ENCODE measurements at places on chromosomes 6 and 20. TPM values are rescaled to one million over a fixed set of nuclear protein-coding genes. Genes with fewer than 3 reads are reported as not detected.

MRAP2 gene
- total RNA-seq = not detected

KIAA1586 gene
- total RNA-seq = 20.4 TPM

OR2J3 gene
- not detected for total RNA-seq

TOX2 gene
- 0.33 TPM for total RNA-seq

DNA sequence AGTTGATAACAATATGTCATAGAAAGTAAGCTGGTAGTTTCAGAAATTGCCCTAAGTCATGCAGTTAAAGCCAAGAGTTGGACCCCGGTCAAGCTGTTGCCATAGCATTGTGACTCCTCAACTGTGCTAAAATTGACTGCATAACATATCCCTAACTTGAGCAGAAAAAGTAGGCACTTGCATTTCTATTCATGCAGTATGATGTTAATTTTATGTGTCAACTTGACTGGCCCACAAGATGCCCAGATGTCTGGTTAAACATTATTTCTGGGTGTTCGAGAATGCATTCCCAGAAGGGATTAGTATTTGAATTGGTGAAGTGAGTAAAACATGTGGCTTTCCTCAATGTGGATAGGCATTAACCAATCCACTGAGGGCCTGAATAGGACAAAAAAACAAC lies 136.4 kb downstream of the GPR63 start:
- DNase-seq = no peak
- no peaks in the 10 kb centered on the region for H3K27me3 ChIP-seq
- no peak overlapping the region for H3K27ac ChIP-seq
- H3K4me3 ChIP-seq = no peak overlapping the region
- no peaks in the 10 kb centered on the region for H3K36me3 ChIP-seq
- H3K4me1 ChIP-seq = no peaks in the 10 kb centered on the region

PAX1 gene
- total RNA-seq = not detected

- H3K27me3 ChIP-seq = no peaks in the 10 kb centered on the region
- DNase-seq = no peak
- no peaks in the 10 kb centered on the region for H3K4me1 ChIP-seq
- no peak overlapping the region for H3K4me3 ChIP-seq
Observed at GRCh38 chr6:170108890-170109587, 181.8 kb downstream of the DLL1 start.

- H3K27me3 ChIP-seq = no peaks in the 10 kb centered on the region
- H3K36me3 ChIP-seq = no peaks in the 10 kb centered on the region
- H3K27ac ChIP-seq = no peak overlapping the region
- H3K4me3 ChIP-seq = no peak overlapping the region
Observed at GRCh38 chr20:61072398-61072797, 179.7 kb upstream of the CDH4 start.

GRCh38 chr20:38875175-38875993 lies 50.8 kb upstream of the FAM83D start:
- peak overlapping the region; percentile 33 for H3K4me3 ChIP-seq
- peak; percentile 79 for DNase-seq

DNA sequence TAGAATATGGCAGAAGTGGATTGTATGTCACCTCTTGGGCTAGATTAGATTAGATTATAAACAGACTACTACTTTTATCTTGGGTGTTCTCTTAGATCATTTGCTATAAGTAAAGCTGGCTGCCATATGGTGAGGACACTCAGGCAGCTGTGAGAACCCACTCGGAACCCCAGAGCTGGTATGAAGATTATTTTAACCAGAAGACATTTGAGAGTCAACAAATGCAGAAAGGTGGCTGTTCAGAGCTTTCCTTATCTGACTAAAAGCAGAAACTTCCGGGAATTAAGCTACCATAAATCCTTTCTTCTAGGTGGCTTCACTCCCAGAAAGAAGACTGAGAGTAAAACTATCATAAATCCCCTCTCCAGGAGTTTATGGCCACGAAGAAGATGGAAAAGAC lies 91.9 kb downstream of the RNGTT start:
- H3K36me3 ChIP-seq = no peaks in the 10 kb centered on the region
- no peak overlapping the region for H3K27ac ChIP-seq
- DNase-seq = no peak
- H3K4me3 ChIP-seq = no peak overlapping the region
- H3K4me1 ChIP-seq = peaks cover 3% of the 10 kb centered on the region

GRCh38 chr6:34020807-34021553 lies 124.9 kb downstream of the GRM4 start:
- no peaks in the 10 kb centered on the region for H3K36me3 ChIP-seq
- no peak overlapping the region for H3K4me3 ChIP-seq
- H3K27me3 ChIP-seq = no peaks in the 10 kb centered on the region
- no peak overlapping the region for H3K27ac ChIP-seq
- no peak for DNase-seq

ELOVL4 gene
- total RNA-seq = 3.0 TPM

DNA sequence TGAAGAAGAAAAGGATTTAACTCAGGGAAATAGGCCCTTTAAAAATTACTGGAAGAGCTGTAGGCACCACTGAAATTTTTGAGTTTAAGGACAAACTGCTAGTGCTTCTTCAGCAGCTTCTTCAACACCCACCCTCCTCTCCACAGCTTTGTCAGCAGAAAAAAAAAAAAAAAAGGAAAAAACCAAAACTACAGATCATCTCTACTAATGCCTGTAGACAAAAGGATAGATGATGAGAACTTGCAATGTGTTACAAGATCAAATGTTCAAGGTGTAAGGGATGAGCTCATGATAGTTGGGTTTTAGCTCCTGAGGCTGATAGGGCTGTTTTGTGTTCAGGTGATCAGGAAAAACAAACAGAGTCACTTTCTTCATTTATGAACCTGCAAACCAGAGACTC lies 55.2 kb upstream of the PREP start:
- no peak for DNase-seq
- no peak overlapping the region for H3K27ac ChIP-seq
- H3K4me3 ChIP-seq = no peak overlapping the region

- peak overlapping the region; percentile 71 for H3K4me3 ChIP-seq
- peaks cover 5% of the 10 kb centered on the region for H3K27me3 ChIP-seq
- H3K27ac ChIP-seq = peak overlapping the region; percentile 76
- H3K36me3 ChIP-seq = no peaks in the 10 kb centered on the region
- H3K4me1 ChIP-seq = peaks cover 25% of the 10 kb centered on the region
Observed at GRCh38 chr20:37693242-37693634, 592 bp upstream of the CTNNBL1 start.

- no peaks in the 10 kb centered on the region for H3K4me1 ChIP-seq
- H3K27ac ChIP-seq = no peak overlapping the region
- no peaks in the 10 kb centered on the region for H3K36me3 ChIP-seq
- no peaks in the 10 kb centered on the region for H3K27me3 ChIP-seq
- DNase-seq = no peak
Observed at GRCh38 chr20:2625062-2625461, 27.4 kb upstream of the NOP56 start.

GRCh38 chr20:4720041-4720976 lies 1.4 kb upstream of the PRND start:
- peak; percentile 75 for DNase-seq
- no peaks in the 10 kb centered on the region for H3K27me3 ChIP-seq
- no peaks in the 10 kb centered on the region for H3K36me3 ChIP-seq
- H3K4me1 ChIP-seq = peaks cover 10% of the 10 kb centered on the region

- H3K4me3 ChIP-seq = no peak overlapping the region
- H3K4me1 ChIP-seq = no peaks in the 10 kb centered on the region
- H3K27me3 ChIP-seq = no peaks in the 10 kb centered on the region
Observed at GRCh38 chr6:154112181-154112809, 73.3 kb downstream of the OPRM1 start.

DNA sequence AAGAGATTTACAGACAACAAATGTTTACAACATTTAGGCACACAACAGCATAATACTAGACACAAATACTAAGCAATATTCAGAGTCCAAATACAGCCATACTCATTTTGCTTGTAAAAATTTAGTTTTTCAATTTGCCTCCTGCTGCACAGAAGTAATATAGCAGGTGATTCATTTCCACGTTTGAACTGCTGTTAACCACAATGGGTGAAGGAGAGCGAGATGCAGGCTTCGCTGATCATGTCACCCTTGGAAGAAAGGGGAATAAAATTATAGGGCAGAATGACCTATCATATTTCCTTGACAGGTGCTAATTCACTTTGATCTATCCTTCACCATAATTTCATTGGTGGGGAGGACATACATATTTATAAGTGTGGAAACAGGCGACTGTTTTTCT lies 643.8 kb upstream of the AGPAT4 start:
- no peak for DNase-seq
- H3K27me3 ChIP-seq = no peaks in the 10 kb centered on the region
- no peaks in the 10 kb centered on the region for H3K4me1 ChIP-seq

DNA sequence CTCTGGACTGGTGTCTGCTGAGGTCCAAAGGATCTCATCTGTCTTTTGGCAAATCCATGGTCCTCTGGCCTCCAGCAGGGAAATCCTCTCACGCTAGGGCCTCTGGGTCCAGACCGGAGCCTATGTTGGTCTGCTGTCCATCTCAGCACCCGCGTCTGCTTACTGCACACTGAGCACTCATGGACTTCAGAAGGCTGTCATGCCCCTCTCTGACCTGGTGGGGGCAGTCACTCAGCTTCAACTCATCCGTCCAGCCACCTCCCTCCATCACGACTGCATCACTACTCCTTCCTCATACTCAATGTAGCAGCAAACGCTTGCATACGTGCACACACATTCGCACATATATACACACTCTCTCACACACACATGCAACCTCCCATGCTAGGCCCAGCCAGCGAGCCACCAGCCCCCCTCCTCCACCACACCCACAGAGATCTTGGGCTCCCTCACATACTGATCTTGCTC lies 33.3 kb downstream of the GABRR2 start:
- H3K27me3 ChIP-seq = no peaks in the 10 kb centered on the region
- no peak overlapping the region for H3K27ac ChIP-seq
- H3K4me1 ChIP-seq = no peaks in the 10 kb centered on the region
- H3K36me3 ChIP-seq = no peaks in the 10 kb centered on the region

SLC35F1 gene
- total RNA-seq = not detected

DNA sequence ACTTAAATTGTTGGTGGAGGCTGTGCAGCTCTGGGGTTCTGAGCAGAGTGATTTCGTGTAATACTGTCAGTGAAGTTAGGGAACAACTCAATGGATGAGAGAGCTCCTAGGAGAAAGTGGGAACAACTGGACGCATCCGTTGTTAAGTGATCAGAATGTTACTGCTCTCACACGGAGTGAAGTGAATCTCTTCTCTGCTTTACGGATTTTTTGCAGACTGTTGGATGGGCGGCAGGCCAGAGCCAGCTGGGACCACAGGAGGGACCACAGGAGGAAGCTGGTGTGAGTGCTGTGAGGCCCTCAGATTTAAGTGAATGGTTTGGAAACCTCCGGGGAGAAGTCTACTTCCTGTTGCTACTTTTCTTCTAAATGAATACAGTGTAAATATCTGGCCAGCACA lies 23.7 kb upstream of the PPP1R14C start:
- H3K36me3 ChIP-seq = no peaks in the 10 kb centered on the region
- no peak overlapping the region for H3K4me3 ChIP-seq

DNA sequence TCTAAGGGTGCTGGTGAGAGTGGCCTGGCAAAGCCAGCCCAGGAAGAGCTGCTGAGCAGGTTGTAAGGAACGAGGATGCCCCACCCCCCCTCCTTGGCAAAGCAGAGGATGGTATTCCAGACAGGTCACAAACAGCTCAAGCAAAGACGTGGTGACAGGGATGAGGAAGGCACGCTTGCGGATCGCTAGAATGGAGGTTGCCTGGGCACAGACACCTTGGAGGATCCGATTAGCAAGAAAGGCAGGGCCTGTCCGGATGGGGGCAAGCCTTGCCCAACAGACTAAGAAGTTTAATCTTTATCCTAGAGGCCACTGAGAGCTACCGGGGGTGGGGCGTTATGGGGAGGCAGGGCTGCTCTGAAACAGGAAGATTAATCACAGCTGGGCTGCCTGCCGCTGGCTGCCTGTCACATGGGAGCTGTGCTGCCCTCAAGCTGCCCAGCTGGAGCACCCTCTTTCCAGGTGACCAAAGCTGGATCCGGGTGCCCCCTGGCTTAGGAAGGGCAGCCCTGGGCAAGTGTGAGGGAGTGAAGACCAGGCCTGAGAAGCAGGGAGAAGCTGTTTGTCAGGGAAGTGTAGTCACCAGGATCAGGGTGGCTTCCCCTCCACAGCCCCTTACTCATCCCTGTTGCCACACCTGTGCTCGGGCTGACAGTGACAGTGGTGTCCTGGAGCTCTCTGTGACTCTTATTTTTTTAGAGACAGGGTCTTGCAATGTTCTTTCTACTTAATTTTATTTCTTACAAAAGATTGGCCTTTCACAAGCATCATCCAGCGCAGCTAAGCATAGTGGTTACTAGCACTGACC lies 9.1 kb upstream of the MAPK13 start:
- H3K27ac ChIP-seq = peak overlapping the region; percentile 90
- H3K4me3 ChIP-seq = peak overlapping the region; percentile 59
- peaks cover 93% of the 10 kb centered on the region for H3K4me1 ChIP-seq
- H3K27me3 ChIP-seq = no peaks in the 10 kb centered on the region

KCNQ5 gene
- total RNA-seq = 4.2 TPM

DNA sequence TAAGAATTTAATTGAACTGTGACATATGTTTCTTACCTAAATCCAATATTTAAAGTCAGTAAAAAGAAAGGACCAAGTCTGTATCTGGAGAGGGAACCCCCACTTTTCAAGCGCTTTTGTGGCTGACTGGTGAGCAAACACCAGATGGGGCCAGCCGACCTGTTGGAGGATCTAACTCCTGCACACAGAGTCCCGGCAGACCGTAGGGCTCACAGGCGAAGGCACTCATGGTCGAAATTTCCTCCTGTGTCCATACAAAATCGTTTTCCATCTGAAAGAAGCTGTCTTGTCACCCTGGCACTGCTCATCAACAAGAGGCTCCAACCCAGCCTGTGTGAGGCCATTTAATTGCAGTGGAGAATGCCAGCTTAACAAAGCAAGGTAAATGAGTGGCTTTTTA lies 94.0 kb downstream of the SCML4 start:
- H3K4me1 ChIP-seq = peaks cover 88% of the 10 kb centered on the region
- peak; percentile 60 for DNase-seq
- no peaks in the 10 kb centered on the region for H3K27me3 ChIP-seq
- H3K4me3 ChIP-seq = peak overlapping the region; percentile 88
- no peaks in the 10 kb centered on the region for H3K36me3 ChIP-seq

DNA sequence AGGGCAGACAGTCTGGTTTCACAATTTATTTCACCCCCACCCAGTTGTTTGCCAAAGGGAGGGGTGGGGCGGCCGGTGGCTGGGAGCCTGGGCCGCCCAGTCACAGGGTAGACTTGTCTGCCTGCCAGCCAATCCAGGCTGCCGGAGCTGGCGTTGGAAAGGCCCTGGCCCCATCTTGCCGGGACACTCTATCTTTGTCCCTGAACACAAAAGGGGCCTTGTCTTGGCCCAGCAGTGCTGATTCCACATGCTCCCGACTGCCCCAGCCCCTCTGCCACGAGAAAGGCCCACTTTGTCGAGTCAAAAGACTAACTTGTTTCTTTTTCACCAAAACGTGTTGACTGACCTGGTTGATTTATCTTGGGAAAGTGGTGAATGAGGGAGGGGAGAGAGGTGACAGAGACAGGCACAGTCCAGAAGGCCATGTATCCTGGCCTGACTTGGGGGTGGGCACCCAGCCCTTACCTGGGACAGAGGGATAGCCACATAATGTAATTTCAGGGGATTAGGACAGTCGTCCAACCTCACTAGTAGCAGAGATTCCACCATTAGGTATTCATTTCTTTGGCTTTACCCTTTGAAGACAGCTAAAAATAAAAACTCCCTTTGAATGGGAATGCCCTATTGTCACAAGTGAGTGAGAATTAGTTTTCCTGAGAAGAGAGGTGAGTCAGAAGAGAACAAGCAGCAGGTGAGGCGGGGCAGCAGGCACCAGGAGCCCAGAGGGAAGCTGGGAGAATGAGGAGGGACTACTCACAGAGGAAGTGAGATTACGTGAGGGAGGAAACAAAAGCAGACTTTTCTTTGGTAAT lies 67.0 kb upstream of the SIRPA start:
- no peak overlapping the region for H3K27ac ChIP-seq
- H3K36me3 ChIP-seq = no peaks in the 10 kb centered on the region
